Amniotic stem cell (primary cell): ENCODE measurements at places on chromosomes 3 and 15.

GRCh38 chr3:146803745-146804144, 198.6 kb upstream of the PLSCR5 start:
- peak; percentile 67 for DNase-seq

DNA sequence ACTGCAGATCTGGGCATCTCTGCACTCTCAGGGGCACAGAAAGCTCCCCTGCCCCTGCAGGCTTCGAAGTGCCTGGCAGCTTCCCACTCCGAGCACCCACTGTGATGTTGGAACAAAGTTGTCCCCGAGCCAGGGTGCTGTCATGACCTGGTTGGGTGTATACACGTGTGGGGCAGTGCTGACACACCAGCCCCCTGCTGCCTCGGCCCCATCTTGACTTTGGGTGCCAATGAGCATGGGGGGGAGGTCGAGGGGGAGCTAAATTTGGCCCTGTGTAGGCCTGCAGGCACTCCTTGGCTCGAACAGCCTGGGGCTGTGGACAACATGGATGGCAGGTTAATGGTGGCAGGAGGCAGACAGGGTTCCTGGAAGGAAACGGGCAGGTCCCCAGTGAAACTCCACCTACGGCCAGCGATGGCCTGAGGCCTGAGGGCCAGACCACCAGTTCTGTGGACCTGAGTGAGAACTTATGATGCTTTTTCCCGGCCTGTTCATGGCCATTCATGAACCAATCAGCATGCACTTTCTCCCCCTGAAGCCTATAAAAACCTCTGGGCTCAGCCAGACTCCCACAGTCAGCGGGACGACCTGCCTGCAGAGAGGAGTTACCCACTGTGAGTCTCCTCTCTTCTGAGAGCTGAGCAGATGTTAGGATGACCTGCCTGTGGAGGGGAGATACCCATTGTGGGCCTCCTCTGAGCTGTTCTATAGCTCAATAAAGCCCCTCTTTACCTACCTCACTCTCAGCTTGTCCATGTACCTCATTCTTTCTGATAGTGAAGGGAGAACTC, 1029.1 kb upstream of the GBE1 start:
- no peak for DNase-seq

GRCh38 chr3:36957063-36957462, 12.2 kb upstream of the TRANK1 start:
- no peak for DNase-seq

DNA sequence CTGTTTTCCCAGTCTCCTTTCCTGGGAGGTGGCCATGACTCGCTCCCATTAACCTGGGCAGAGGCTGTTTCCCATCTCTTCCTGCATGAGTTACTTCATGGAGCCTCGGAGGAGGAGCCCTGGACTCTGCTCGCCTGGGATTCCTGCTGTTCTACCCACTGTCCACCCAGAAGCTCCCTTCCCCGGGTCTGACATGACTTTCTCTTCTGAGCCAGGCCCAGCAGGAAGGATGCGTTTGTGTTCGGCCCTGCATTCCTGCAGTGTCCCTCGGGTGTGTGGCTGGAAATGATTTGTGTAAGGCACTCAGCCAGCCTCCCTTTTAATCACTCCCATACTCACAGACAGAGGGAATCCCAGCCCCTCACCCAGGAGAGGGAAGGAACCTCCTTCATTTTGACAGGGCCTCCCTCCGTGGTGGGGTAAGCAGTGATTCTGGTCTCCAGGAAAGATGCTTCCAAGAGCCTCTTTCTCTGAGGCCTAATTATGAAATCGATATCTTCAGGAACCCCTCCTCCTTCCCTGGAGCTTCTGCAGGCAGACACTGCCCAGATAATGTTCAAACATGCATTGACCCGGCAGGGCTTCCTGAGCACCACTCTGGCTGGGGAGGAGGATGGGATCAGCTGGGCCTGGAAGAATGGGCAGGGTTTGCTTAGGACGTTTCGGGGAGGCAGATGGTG, 41.6 kb upstream of the DLG1 start:
- DNase-seq = no peak

GRCh38 chr3:106542101-106542769, 673.4 kb upstream of the CBLB start:
- DNase-seq = no peak

- no peak for DNase-seq
These were observed 30.8 kb downstream of the CCDC80 start for GRCh38 chr3:112610121-112610520.

GRCh38 chr15:49424954-49425353, 1.9 kb downstream of the FGF7 start:
- no peak for DNase-seq

DNA sequence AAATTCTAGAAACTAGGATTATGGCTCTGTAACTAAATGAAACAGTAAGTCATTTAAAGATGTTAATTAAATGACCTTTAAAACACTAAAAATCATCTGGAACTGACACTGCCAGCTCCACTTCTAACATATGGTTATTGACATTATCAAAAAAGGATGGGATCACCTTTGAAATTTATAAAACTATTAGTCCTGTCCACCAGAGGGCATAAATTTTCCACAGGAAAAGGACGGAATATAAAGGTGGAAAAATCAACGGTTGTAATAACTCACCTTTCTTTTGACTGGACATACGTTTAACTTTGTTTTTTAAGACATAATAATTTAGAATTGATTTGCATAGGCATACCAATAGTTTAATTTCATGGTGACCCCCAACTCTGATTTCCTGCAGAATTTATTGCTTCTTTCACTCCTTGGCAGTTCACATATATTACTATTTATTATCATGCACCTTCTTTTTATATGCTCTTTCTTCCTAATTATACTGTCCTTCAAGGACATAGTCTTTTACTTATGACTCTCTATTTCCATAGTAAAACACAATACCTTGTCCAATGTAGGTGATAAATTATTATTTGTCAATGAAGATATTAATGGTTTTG, 345.7 kb downstream of the CADM2 start:
- DNase-seq = no peak

DNA sequence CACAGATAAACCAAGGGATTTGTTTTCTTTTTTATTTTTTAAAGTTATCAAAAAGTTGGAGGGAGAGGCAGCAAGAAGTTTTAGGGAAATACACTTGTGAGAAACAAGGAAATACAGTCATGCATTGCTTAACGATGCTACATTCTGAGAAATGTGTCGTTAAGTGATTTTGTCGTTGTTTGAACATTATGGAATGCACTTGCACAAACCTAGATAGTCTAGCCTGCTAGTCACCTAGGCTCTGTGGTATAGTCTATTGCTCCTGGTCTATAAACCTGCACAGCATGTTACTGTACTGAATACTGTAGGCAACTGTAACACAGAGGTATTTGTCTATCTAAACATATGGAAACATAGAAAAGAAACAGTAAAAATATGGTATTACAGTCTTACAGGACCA, 2.0 kb upstream of the NFKBIZ start:
- no peak for DNase-seq
